Stimulated activated CD4-positive, alpha-beta T cell treated with anti-CD3 and anti-CD28 coated beads, Interleukin-12 subunit alpha, Interleukin-12 subunit beta, amount 100 ng/mL, for 4 hours (primary cell): ENCODE measurements at places on chromosomes 4 and X.

GRCh38 chr4:82905205-82905604, 4.7 kb downstream of the THAP9 start:
- DNase-seq = no peak

DNA sequence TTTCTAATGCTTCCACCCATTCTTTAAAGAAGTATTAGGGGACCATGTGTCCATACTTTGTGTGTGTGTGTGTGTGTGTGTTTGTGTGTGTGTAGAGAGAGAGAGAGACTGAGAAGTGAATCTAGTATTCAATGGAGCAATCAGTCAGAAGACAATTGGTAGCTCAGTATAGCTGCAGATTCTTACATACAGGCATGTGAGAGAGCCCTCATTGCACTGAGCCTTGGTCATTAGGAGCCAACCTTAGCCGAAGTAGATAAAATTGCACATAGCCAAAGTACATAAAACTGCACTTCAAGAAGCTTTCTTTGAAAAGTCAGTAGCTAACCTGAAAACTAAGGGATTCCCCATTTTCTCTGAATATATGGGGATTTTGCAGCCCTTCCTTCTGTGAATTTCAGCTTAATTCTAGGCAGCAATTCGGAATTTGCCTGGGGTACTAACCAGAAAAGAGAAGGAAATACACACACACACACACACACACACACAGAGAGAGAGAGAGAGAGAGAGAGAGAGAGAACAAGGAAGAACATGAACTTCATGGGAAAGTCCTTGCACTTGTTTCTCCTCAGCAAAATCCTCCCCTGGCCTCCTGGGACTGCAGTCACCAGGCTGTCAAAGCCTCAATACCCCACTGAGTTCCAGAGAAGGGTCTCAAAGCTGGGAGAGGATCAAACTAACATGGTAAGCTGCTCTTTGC, 1.7 kb upstream of the PRDM8 start:
- no peak for DNase-seq

DNA sequence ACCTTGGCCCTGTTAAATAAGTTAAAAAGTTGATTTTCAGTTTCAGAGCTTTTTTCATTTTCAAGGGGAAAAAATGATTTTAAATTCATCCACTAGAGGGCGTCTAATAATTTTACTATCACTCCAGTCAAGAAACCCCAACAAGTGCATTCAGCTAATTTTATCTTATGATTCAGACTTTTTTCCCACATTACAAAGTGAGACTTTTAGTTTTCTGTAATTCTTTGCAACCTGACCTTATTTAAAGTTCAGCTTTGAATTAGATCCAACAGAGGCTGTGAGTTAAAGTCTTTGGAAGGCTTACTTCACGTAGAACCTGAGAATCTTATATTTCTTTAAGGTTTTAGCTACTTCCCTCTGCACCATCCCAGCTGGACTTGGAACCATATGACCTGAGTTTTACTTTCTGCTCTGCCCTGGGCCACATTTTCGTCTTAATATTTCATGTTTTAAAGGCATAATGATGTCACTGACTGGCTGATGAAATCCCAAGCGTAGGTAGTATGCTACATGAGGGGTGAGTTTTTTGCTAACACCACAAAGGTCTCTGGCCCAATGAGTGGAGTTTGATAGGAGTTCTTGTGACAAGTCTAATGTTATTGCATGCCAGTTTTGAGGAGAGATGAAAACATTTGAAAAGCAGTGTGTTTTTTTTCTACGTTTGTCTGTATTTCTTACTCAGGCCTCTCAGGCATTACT, 7.2 kb downstream of the GNRHR start:
- no peak for DNase-seq

DNA sequence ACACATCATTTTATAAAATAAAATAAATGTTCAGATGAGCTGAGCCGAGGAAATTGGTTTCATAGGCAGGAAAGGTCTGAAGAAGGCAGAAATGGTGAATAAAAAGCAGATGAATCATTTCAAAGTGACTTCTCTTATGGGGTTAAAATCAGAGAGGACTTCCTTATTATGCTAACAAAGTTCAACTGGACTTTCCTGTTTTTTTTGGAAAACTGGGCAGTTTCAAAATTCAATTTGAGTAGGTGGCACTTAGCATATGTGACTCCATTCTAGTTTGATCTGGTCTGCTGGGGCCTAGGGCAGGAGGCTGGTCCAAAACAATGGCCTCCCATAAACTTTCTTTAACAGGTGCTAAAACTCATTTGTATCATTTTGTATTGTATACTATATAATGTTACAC, 1794.9 kb upstream of the TENM3 start:
- no peak for DNase-seq

DNA sequence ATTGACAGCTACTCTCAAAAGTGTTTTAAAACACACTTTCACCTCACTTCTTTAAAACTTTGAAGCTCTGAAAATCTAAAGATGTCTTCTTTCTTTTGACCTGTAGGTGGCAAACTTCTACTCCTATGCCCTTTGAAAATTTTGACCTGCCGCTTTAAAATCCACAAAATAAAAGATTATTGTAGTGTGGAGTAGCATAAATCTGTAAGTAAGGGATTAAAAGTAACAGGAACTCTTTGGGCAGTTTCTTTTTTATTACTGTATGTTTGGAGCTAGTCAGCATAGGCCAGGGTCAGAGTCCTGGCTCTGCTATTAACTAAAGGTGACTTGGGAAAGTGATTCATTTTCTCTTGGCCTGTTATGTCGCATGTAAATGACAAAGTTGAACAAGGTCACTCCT, 25.5 kb downstream of the BBS12 start:
- DNase-seq = no peak

DNA sequence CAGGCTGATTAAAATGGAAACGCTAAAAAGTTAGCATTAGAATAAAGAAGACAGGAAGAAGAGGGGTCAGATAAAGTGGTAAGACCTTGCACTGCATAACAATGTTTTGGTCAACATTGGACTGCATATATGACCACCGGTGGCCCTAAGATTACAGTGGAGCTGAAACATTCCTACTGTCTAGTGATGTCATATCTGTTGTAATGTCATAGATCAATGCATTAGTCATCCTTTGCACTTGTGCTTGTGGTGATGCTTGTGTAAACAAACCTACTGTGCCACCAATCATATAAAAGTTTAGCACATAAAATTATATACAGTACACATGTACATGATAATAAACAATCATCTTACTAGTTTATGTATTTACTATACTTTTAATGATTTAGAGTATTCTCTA, 73.0 kb downstream of the TMEM165 start:
- no peak for DNase-seq

DNA sequence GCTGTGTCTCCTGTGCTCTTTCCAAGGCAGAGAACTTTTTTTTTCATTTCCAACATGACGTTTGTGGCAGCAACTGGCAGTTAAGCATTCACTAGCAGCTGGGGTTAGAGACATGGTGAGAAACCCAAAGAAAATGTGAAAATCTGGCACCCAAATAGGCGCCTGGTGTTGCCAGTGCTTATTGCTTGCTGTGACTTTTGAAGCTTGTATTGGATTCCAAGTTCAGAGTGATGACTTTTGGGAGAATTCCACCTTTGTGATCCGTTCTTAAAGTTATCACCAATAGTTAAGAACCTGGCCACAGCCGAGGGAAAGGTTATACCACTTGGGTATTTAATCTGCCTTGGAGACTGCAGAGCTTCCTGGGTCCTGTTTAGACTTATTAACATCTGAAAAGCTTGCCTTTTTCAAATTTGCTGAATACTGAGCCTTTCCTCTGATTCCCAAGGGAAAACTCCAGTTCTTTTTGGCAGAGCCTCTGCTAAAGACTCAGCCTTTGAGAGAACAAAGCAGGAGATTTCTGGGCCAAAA, 101.0 kb downstream of the OPHN1 start:
- no peak for DNase-seq

- no peak for DNase-seq
Observed at GRCh38 chrX:109300415-109300814, 181.5 kb downstream of the GUCY2F start.
